ENCODE measurements at places on chromosomes 1 and 21.

GRCh38 chr21:41954654-41955499, 1.1 kb upstream of the C2CD2 start:
- DNase-seq, result no peak

- no peak for DNase-seq
Measured at GRCh38 chr21:42223826-42224575, 5.1 kb downstream of the ABCG1 start.

DNA sequence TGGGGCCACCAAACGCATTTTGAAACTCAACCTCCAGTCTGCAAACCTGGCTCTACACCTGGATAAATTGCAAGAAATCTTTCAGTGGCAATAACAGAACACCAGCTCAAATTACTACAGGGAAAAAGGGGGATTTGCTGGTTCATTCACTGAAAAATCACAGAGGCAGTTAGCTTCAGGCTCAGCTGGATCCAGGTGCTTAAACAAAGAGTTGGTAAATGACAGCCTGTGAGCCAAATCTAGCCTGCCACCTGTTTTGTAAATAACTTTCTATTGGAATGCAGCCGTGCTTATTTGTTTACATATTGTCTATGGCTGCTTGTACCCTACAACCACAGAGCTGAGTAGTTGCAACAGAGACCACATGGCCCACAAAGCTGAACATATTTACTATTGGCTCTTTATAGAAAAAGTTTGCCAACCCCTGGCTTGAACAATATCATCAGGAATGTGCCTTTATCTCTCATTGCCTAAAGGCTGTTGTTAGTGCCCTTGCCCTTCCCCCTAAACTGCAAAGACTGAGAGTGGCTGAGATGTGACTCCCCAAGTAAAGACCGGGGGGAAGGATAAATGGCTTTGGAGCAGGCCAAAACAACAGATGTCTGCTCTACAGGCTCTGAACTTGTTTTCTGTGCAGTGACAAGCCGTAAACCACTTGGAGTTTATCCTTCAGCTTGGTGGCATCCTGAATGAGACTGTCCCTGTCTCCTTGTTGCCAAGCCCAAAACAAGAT, 21.5 kb upstream of the PTPRF start:
- DNase-seq, result no peak

GRCh38 chr1:211601982-211602670, 23.2 kb upstream of the SLC30A1 start:
- DNase-seq, result no peak

DNA sequence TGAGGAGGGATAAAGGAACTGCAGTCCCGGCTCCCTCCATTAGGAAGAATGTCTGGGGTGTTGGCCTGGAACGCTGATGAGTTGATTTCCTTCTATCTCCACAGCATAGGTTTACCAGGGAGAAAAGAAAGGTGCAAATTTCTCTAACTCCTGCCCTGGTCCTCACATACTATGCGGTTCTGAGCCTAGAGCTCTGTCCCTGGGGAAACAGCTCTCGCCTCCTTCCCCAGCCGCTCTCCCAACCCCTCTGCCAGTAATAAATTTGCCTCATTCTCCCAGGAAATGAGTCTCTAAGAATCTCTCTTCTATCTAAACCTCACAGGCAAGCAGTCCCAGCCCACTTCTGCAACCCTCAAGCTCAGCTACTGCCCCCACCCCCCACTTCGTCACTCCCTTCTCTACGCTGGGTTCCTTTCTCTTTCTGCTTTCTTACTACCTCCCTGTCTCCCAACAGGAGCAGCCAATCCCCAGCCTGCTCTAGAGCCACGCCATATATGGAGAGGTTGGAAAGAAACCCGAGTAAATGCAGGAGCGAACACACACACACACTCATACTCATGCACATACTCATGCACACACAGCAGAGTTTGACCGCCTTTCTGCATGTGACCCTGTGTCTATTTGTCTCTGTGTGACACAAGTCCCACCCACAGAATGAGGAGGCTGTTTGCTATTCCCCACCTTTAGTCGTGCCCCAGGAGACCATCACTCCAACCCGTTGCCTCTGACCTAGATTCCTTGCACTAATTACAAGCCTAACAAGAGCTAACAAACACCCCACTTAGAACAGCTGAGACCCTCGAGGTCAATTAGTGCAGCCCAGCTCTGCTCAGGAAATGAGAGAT, 13.4 kb downstream of the PLEKHO1 start:
- peak; percentile 38 for DNase-seq

GRCh38 chr1:156624814-156625435, 5.7 kb downstream of the HAPLN2 start:
- DNase-seq, result no peak

GRCh38 chr21:16264319-16264718, 534.5 kb downstream of the USP25 start:
- no peak for DNase-seq

- no peak for DNase-seq
Measured at GRCh38 chr1:213571419-213571818, 416.4 kb upstream of the PROX1 start.

GRCh38 chr1:3320246-3321152, 134.0 kb upstream of the ARHGEF16 start:
- no peak for DNase-seq

GRCh38 chr1:227942021-227942715, 5.6 kb downstream of the WNT9A start:
- peak; percentile 13 for DNase-seq

GRCh38 chr1:43617011-43617410, 32.9 kb upstream of the KDM4A start:
- DNase-seq, result no peak

- DNase-seq, result no peak
Measured at GRCh38 chr1:27538793-27539192, 48.8 kb upstream of the WASF2 start.

GRCh38 chr1:152747831-152748230, 10.0 kb upstream of the KPRP start:
- no peak for DNase-seq

- no peak for DNase-seq
Measured at GRCh38 chr1:156502894-156503697, 2.5 kb upstream of the MEF2D start.

GRCh38 chr1:219659684-219660083, 46.8 kb upstream of the ZC3H11B start:
- no peak for DNase-seq

- no peak for DNase-seq
Measured at GRCh38 chr1:234842726-234843641, 233.0 kb upstream of the IRF2BP2 start.

DNA sequence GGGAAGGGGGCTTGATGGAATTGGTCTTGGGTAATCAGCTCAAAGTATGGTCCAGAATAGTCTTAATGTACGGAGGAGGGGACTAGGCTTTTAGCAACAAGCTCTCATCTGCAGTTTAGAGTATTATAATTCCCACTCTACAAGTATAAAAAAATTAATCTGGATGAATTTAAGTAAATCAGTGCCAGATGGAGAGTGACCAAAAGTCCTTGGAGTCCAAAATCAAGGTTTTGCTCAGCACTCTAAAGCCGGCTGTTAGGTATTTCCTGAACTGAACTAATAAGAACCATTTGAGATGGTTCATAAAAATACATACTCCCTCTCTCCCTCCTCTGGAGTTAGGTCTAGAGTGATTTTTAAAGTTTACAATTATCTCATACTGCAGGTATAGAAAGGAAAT, 23.7 kb downstream of the GLUL start:
- DNase-seq, result no peak

DNA sequence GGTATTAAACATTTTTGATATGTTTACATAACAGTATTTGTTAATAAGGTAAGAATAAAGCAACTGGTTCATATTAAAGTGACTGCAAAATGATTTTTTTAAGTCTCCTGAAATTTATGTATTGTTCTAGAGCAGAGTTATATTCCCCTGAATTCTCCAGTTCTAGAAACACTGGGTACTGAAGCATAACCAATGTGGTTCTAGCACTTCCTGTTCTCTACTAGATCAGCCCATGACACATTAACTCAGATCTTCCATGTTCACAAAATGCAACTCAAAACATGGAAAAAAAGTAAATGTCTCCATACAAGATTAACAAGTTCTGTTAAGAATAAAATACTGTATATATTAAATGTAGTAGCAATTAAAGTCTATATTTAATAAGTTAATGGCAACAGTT, 3.9 kb downstream of the NEGR1 start:
- no peak for DNase-seq

GRCh38 chr21:35075546-35075945, 26.4 kb upstream of the RUNX1 start:
- DNase-seq, result no peak

DNA sequence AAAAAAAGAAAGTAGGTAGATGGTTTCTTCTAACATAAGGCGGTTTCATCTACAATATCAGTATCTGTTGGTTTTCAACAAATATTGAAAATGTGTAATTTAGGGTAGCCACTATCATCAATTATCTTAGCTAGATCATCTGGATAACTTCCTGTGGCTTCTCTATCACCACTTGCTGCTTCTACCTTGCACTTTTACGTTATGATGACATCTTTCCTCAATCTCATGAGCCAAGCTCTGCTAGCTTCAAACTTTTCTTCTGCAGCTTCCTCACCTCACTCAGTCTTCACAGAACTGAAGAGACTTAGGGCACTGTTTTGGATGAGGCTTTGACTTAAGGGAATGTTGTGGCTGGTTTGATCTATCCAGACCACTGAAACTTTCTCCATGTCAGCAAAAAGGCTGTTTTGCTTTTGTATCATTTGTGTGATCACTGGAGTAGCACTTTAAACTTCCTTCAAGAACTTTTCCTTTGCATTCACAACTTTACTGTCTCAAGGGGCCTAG, 144.9 kb upstream of the HP1BP3 start:
- DNase-seq, result no peak

DNA sequence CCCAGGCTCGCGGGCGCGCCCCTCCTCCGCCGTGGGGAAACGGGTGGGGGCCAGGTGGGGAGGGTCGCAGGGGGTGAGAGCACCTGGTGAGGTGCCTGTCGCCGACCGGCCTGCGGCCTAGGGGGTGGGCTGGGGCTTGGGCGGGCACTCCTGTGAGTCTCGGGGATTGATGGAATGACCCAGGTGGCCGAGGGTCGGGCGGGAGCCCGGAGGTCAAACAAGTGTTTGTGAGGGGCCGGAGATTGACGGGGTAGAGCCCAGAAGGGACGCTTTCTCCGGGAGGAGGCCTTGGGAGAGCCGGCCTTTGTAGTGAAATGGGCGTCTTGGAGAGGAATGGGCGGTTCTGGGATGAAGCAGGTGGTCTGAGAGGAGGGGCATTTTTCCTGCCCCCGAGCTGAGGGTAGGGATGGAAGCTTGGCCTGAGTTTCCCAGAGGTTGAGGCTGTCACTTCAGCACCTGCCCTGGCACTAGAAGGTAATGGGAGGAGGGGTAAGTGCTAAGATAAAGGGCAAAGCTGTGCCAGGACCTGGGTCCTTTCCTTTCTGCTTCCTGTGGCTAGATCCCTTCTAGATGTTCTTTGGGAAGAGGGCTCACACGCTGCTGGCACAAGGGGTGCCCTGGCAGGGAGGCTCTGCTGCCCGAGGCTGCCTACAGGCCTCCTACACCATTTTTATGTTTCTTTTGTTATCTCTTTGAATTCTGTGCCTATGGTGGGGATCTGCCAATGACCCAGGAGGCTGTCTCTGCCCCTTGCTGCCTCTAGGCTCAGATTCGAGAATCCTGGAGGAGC, 56.1 kb downstream of the NDUFS5 start:
- DNase-seq, result no peak

- DNase-seq, result no peak
Measured at GRCh38 chr1:175632667-175633066, 110.7 kb downstream of the TNR start.

DNA sequence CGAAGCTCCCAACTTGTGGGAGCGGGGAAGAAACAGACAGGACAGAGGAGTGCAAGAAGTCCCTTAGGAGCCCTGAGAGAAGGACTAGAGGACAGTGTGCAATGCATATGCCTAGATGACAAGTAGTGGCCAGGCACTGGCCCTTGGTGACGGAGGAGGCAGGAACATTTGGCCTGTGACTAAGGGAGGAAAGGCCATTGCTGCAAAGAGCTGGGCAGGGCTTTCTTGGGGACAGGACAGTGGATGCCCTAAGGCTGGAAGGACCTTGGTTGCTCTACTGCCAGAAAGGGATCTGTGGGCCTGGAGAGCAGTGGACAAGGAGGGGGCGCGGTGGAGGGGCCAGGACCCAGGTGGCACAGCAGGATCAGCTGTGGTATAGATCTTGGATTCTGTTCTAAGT, 481.3 kb downstream of the CAMTA1 start:
- no peak for DNase-seq

GRCh38 chr1:184160236-184160635, 108.7 kb downstream of the TSEN15 start:
- DNase-seq, result no peak

- DNase-seq, result no peak
Measured at GRCh38 chr1:245245021-245245667, 90.4 kb downstream of the KIF26B start.

GRCh38 chr1:116971965-116972673, 29.4 kb upstream of the CD101 start:
- DNase-seq, result no peak

GRCh38 chr1:197911111-197911856, 5.9 kb upstream of the LHX9 start:
- DNase-seq, result no peak

- no peak for DNase-seq
Measured at GRCh38 chr1:66778969-66779368, 22.1 kb downstream of the INSL5 start.

GRCh38 chr1:89553157-89553556, 28.5 kb downstream of the LRRC8B start:
- DNase-seq, result no peak

- no peak for DNase-seq
Measured at GRCh38 chr1:172137703-172138454, 282.6 kb upstream of the C1orf105 start.

DNA sequence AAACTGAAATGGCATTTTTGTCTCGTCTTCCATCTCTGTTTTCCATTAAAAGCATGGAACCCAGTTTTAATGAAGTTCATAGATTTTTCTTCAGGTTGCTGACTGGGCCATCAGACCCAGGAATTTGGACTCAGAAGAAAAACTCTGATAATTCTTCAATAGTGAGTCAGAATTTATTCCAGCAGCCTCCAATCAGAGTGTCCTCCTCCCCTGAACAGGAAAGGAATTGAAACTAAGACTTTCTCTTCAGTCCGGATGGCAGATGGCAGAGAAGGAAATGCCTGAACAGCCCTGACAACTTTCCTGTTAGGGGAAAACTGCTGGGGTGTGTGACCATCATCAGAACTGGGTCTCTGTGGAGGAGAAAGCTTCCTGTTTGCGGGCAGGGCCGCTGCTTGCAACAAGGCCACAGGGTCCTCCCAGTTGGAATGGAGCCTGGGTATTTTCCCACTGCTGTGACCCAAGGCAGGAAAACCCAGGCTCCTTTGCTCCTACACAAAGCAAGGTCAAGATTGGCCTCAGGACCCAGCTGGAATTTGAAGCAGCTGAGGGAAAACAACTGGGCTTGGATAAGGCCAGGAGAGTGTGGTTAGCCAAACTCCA, 20.7 kb downstream of the CD34 start:
- peak; percentile 57 for DNase-seq

DNA sequence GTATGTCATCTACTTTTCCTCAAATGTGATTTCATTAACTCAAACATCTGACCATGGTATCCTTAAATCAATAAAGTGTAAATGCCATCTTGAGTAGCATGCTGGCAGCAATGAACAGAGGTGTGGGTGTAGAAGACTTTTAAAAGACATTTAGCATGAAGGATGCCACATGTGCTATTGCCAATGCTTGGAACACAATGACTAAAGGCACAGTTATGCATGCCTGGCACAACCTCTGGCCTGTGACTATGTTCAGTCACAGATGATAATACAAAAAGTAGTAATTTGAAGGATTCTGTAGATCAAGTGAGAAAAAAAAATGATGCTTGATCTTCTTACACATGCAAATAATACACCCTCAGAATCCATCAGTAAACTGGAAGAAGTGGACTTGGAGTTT, 938.9 kb upstream of the ADGRL4 start:
- DNase-seq, result no peak
